Vein endothelial cell (primary cell): ENCODE measurements at places on chromosomes 4 and X. TPM values are rescaled to one million over a fixed set of nuclear protein-coding genes. Genes with fewer than 3 reads are reported as not detected.

The MAGEA3 gene
- total RNA-seq: not detected in 2 replicates

The NAP1L2 gene
- 0.33 and 1.2 TPM in 2 replicates for total RNA-seq

The TBC1D9 gene
- total RNA-seq: 66.6 and 66.8 TPM in 2 replicates

The MGARP gene
- 2.8 and 18.0 TPM in 2 replicates for total RNA-seq

The ATP11C gene
- total RNA-seq: 66.0 and 74.8 TPM in 2 replicates

The GSX2 gene
- total RNA-seq: not detected in 2 replicates

The STAP1 gene
- not detected in 2 replicates for total RNA-seq

The SPIN2A gene
- total RNA-seq: 0.29 and 0.33 TPM in 2 replicates

The FGD1 gene
- 6.0 and 8.8 TPM in 2 replicates for total RNA-seq

The DDX3X gene
- total RNA-seq: 231 and 259 TPM in 2 replicates

The CA5B gene
- total RNA-seq: 4.9 and 5.7 TPM in 2 replicates

The ARR3 gene
- total RNA-seq: not detected in 2 replicates

The ADGRL3 gene
- total RNA-seq: not detected in 2 replicates

The KANTR gene
- 6.7 and 7.5 TPM in 2 replicates for total RNA-seq

The AKAP4 gene
- total RNA-seq: under 0.01 TPM in 1 of 2 replicates, not detected in the other

The PNMA6F gene
- total RNA-seq: not detected in 2 replicates

The USP27X gene
- 2.9 and 3.9 TPM in 2 replicates for total RNA-seq

The HPSE gene
- total RNA-seq: 3.3 and 6.7 TPM in 2 replicates

The CFP gene
- total RNA-seq: 0.38 and 0.98 TPM in 2 replicates

The MAPK10 gene
- total RNA-seq: under 0.01 and 0.19 TPM in 2 replicates

The VEGFC gene
- 10.9 and 30.4 TPM in 2 replicates for total RNA-seq

The LEF1 gene
- total RNA-seq: 0.67 and 2.0 TPM in 2 replicates

The NDNF gene
- total RNA-seq: not detected in 2 replicates

The DUX4 gene
- not detected in 2 replicates for total RNA-seq

The ADH4 gene
- not detected in 2 replicates for total RNA-seq

The MAP7D3 gene
- total RNA-seq: 24.7 and 27.8 TPM in 2 replicates
